Activated CD4-positive, alpha-beta T cell treated with anti-CD3 and anti-CD28 coated beads for 4 hours (primary cell): ENCODE measurements at places on chromosomes 1 and 21.

GRCh38 chr1:178055093-178055492, 38.8 kb upstream of the RASAL2 start:
- no peak for DNase-seq

- DNase-seq = no peak
Measured at GRCh38 chr21:38240129-38240528, 16.7 kb upstream of the KCNJ15 start.

- DNase-seq = no peak
Measured at GRCh38 chr1:74392186-74392585, 120.2 kb downstream of the LRRC53 start.

- peak; percentile 22 for DNase-seq
Measured at GRCh38 chr1:206686478-206687249, 2.0 kb downstream of the MAPKAPK2 start.

- DNase-seq = no peak
Measured at GRCh38 chr1:53982034-53982762, 35.8 kb downstream of the LDLRAD1 start.

DNA sequence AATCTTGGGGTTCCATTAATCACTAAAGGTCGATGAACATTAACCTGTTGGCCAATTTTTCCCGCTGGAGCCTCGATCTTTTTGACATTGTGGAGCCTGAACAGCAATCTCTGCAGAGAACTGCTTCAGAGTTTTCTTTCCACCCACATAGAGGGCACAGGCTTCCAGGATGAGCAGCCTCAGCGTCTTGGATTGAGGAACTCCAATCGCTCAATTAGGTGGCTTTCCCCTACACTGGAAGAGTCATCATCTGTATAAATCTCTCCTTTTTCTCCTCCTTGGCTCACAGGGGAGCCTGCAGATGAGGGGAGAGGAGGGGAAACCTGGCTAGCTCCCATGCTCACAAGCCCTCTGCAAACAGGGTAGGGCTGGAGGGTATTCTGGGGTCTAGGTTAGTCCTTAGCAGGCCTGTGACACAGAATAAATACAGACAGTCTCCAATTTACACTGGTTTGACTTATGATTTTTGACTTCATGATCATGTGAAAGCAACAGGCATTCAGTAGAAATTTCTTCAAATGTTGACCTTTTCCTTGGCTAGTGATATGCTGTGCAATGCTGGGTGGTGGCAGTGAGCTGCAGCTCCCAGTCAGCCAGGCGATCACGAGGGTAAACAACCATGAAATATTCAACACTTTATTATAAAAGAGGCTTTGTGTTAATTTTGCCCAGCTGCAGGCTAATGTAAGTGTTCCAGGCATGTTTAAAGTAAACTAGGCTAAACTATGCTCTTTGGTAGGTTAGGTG, 80.8 kb downstream of the PGBD5 start:
- no peak for DNase-seq

DNA sequence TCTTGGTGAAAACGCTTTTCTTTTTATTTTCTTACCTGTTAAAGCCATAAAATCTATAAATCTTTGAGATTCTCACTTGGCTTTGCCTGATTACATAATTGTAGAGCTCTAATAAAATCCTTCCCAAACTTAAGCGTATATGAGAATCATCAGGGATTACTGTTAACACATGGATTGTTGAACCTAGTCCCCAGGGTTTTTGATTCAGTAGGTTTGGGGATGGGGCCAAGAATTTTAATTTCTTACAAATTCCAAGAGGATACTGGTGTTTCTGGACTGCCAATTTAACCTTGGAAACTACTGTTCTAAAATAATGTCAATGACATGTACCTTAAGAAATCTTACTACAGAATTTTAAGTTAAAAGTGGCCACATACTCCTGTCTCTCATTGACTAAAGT, 694.2 kb downstream of the BRINP3 start:
- no peak for DNase-seq

DNA sequence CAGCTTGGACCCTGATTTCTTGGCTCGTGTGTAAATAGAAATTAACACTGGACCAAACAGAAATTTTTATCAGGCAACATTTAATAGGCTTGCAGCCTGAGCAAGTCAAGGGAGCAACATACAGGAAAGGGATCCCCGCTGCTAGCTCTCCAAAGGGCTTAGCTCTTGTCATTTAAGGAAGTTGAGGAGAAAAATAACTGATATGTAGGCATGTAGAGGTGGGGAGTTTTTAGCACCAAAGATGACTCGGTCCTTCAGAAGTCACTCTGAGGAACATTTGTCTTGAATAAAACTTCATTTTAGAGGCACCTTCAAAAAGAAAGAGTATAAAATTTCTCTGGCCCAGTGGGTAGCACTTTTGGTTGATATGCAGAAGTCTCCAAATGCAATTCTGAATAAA, 27.1 kb downstream of the GBP2 start:
- no peak for DNase-seq

- DNase-seq = no peak
Measured at GRCh38 chr1:23452011-23452411, 27.5 kb upstream of the TCEA3 start.

GRCh38 chr21:31708541-31708940, 23.4 kb downstream of the SCAF4 start:
- DNase-seq = no peak

- DNase-seq = no peak
Measured at GRCh38 chr1:161032409-161032808, 6.4 kb downstream of the TSTD1 start.

DNA sequence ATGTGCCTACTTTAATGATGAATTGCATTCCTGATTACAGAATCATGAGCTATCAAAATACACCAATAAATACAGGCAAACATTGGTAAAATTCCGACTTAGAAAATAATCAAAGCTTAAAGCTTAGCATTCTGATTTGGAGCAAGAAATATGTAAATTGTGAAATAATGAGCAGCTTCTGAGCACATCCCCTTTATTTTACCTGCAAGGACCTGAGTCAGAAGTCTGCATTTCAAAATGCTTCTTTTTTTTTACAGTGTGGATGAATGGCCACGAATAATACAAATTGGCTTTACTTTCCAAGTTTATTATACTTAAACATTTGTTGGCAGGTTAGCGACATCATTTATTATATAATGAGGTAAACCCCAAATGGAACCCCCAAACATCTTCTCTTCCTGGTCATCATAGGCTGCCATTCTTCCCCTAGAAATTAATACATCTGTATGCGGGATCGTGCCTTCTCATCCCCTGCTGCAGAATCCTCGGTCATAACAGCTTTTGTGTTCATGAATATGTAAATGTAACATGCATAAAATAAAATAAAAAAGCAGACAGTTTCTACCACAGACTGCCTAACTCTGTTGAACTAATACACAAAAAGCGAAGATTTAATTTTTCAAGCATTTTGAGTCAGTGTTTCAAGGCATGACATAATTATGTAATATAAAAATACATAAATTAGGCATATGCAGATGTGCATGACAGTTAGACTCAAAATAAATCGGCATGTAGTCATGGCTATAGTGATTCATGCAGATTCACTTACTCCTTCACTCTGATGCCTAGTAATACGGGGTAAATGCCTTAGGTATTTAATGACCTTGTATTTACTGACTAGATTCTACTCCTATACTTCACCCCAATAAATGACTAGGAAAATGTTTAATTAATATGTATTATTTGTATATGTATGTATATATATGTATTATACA, 339.7 kb downstream of the USP25 start:
- no peak for DNase-seq

- DNase-seq = no peak
Measured at GRCh38 chr21:45308194-45309068, 20.7 kb upstream of the POFUT2 start.

DNA sequence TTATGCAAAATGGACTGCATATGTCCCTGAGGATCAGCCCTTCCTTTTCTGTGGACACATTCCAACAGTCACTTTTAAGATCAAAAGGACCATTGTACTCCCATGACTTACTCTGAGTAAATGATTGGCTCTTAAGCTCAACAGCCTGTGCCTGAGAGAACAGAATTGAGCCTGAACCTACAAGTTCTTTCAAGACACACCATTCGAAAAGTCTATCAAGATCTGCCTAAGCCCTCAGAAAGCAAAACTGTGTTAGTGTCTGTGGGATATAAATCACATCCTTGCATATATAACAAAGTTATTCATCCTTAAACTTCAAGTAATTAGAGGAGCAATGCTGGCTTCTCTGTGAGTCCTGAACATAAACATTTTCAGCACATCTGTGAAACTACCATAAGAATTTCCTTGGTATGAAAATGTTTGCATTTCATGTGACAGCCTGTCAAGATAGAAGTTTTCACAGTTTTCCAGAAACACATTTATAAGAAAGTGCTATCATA, 41.6 kb downstream of the PCNX2 start:
- no peak for DNase-seq

- no peak for DNase-seq
Measured at GRCh38 chr21:35204850-35205541, 155.9 kb upstream of the RUNX1 start.

- DNase-seq = peak; percentile 81
Measured at GRCh38 chr1:203765029-203765837, at the start of gene LAX1. TSS of gene LAX1 (plus strand) at chr1:203765183. CDS start at chr1:203765566, 383 bp downstream.

DNA sequence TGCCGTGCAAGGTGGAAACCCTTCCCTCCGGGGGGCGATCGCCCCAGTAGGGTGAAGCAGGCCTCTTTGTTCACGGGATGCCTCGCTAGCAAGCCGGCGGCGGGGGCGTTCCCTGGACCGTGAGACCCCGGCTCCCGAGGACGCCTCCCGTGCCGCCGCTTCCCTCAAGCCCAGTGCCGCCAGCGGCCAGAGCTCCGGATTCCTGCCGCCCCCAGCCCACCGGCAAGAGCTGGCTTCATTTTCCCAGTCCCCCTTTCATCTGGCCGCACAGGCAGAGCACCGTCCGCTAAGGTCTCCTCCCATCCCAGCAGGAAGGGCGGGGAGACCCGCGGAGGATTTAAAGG, 16.3 kb downstream of the IER5 start:
- peak; percentile 38 for DNase-seq

GRCh38 chr1:244863491-244864252, 671 bp downstream of the HNRNPU start:
- DNase-seq = no peak

DNA sequence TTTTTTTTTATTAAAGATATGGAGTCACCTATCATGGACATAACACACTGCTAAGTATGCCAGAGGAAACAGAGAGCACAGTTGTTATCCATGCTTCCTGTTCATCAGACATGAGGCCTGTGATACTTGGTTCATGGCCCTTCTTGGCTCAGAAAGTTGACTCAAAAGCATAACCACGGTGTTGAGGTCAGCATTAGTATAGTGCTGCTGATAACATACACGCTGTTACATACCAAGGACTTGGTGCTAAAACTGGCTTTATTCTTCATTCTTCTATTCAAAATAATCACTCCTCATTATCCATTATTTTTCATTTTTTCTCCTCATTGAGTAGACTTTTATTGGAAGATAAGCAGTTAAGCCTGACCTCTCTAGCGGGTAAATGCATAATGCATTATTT, 464.1 kb downstream of the ADGRL2 start:
- DNase-seq = no peak

DNA sequence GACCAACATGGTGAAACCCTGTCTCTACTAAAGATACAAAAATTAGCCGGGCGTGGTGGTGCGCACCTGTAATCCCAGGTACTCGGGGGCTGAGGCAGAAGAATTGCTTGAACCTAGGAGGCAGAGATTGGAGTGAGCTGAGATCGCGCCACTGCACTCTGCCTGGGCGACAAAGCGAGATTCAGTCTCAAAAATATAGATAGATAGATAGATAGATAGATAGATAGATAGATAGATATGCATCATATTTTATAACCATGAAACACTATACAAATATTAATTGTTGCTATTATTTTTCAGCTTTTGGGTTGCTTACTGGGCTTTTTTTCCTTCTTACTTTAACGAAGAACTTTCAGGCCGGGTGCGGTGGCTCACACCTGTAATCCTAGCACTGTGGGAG, 4.8 kb upstream of the FAF1 start:
- DNase-seq = no peak

GRCh38 chr1:156523801-156524480, 23.4 kb upstream of the MEF2D start:
- DNase-seq = no peak

DNA sequence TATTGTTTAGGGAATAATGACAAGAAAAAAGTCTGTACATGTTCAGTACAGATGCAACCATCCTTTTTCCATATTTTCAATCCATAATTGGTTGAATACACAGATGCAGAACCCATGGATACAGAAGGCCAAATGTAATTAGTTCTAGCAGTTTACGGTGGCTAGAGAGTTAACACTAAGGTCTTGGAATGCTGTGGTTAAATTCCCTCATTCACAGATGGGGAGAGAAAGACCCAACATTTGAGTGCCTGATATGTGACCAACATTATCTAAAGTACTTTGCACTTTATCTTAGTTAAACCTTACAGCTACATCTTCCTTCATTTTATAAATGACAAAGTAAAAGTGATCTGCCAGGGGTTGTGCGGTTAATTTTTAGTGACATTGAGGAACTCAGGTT, 5.3 kb downstream of the SCMH1 start:
- DNase-seq = no peak

GRCh38 chr1:107202007-107202406, 61.2 kb downstream of the NTNG1 start:
- no peak for DNase-seq

- no peak for DNase-seq
Measured at GRCh38 chr21:46256501-46256994, 28.0 kb upstream of the LSS start.

GRCh38 chr1:119001181-119002027, 13.3 kb upstream of the TBX15 start:
- no peak for DNase-seq

DNA sequence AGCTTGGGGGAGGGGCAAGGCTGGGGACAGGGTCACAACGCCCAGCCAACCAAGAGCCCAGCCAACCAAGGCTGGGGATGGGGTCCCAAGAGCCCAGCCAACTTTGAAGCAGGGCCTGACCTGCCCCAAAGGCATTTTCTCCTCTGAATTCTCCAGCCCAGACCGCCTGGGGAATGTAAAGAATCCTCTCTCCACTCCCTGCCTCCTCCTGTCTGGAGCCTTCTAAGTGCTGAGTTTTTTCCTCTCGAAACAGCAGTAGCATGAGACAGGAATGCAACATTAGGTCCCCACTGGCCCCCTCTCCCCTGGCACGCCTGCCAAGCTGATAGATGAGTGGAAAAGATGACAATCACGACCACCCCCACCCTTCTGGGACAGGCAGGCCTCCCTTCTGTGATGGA, 17.0 kb downstream of the C1orf198 start:
- no peak for DNase-seq

GRCh38 chr1:23554481-23555269, 4.6 kb downstream of the ID3 start:
- DNase-seq = peak; percentile 76

DNA sequence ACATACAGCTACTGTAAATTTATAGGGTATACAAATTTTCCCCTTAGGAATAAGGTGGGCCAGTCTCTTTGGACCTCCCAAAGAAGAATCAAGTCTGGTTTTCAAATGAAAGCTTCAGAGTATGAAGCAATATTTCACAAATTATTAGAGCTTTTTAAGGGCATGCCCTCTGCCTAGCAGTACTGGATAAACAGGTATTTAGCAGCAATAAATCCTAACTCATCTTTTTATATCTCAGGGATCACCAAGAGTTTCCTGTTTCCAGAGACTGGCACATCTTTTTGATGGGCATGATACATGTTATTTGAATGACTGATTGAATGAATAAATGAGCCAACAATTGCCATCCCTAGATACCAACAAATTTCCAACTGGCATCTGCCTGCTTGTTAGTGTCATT, 190.4 kb downstream of the NRIP1 start:
- no peak for DNase-seq
